Nucleus accumbens (tissue), 56 donors: ENCODE measurements at places on chromosomes 2 and 18.

DNA sequence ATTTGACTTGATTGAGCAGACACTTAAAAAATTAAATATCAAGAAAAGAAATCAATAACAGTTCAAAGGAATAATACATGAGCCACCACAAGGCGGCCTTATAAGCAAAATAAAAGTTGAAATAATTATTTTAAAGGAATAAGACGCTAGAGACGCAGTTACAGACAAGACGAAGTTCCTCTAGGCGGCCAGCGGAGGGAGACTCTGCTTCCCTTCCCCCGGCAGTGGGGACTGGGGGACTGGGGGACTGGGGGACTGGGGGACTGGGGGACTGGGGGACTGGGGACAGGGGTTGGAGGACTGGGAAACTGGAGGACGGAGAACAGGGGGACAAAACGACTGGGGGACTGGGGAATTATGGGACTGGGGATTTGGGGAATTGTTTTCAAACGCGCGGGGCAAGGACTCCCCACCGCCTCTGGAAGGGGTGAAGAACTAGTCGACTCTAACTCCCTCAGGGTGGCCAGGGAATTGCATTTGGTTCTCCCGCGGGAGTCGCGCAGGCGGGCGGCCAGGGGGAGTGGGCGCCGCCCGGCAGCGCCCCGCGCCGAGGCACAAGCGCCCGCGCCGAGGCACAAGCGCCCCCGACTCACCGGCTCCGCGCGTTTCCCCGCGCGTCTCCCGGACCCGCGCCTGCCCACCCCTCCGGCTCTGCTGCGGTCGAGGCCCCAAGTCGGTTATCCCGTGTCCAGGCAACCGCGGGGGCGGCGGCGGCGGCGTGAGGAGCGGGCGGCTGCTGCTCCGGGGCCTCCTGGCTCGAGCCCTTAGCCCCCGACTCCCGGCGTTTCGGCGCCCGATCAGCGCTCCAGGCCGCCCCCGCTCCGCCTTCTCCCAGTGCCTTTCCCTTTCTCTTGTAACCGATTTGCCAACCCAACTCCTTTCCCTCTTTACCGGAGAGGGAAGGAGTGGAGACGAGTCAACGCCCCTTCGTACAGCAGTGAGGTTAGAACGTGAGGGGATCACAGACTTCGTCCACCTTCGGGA is at the start of gene CCDC178:
CCDC178 (minus strand) TSS at position 662 of the 984 bp plus-strand sequence. CDS start 28,633 bp downstream, outside the sequence.
- no peak for DNase-seq

GRCh38 chr2:69615078-69615625 is 28.4 kb downstream of the AAK1 start:
- DNase-seq: no peak

- no peak for DNase-seq
Measured at GRCh38 chr18:48308027-48308635, 101.1 kb downstream of the ZBTB7C start.

DNA sequence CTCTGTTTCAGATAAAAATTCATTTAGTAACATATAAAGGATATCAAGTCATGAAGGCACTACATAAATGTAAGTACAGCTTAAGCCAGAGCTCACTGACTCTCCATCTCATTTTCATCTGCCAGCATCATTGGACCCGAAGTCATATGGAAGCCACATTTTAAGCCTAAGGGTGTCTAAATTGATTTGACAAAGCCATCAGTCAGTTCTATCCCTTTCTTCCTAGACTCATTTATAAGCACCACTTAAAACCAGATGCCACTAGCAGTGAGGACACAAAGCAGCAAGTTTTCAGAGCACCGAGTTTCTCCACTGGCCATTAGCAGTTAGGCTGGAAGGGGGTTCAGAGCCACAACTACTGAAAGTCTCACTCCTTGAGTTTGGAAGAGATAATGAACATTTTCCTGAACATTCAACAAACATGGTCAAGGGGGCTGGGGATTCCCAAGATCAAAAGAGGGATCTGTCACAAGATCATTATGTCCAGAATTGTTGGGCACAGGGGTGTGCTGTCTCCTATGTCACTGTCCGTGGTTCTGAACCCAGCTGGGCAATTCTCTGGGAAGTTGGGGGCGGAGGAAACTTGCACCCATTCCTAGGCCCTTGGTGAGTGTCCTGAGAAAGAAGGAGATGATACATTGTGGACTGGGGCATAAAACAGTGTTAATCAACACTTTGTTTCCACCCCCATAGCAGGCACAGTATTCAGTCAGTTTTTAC is 158.5 kb upstream of the LMAN1 start:
- DNase-seq: no peak

DNA sequence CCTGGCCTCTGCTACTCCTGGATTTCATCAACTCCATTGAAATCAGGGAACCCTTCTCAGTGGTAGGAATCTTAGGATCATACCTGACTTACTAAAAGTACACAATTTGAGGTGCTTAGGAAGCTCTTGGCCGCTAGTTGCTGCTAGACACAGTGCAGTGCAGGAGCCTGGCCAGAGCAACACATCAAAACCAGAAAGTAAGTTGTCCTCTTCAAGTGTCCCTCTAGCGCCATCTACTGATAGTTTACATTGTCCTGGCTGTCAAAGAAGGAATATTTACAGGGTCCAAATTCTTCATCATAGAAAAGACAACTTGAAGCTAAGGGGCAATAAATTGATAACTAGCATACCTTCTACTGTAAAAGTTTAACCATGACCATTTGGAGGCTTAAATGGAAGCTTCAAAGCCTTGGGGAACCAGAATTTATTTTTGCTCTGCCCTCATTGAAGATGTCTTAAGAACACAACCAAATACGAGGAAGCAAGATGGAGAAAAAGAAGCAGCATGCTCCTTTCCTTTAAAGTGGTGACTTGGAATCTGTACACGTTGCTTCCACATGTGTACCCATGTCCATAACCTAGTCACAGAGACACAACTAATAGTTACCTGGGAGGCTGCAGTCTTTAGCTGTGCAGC is 889.1 kb upstream of the GCFC2 start:
- DNase-seq: peak; percentile 13

- DNase-seq: no peak
Measured at GRCh38 chr2:65291216-65292105, 63.8 kb downstream of the ACTR2 start.

DNA sequence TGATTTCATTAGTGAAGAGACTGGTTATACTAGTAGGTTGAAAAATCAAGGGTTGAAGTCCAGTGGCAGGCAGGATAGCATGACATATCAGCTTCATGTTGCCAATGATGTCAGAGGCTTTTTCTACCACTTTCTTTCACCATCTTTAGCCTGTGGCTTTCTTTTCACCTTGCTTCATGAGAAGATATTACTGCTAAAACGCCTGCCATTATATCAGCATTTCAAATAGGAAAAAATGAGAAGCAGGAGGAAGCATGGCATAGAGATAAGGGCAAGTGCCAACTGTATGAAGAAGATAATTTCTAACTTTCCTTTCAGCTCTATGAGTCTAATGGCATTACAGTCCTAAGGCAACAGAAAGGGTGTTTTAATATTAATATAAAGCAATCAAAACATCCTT is 270.2 kb upstream of the SYT4 start:
- DNase-seq: no peak

DNA sequence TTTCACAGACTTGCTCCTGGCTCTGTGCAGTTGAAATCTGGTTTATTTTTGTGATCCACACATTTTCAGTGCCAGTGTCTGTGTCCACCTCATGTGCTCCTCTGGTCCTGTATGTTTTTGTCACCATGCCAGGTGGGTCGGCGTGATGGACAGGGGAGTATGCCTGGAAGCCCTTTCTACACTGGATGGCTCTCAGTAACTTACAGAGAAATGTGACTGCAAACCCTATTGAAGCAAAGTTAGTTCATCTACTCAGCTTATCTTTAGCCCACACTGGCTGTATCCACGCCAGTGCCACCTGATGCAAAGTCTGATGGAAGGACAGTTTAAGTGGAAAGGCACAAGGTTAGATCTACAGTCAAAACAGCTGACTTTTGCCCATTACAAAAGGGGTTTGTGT is 4.3 kb downstream of the IMPA2 start:
- no peak for DNase-seq

GRCh38 chr18:42958353-42958752 is 157.1 kb downstream of the RIT2 start:
- no peak for DNase-seq

DNA sequence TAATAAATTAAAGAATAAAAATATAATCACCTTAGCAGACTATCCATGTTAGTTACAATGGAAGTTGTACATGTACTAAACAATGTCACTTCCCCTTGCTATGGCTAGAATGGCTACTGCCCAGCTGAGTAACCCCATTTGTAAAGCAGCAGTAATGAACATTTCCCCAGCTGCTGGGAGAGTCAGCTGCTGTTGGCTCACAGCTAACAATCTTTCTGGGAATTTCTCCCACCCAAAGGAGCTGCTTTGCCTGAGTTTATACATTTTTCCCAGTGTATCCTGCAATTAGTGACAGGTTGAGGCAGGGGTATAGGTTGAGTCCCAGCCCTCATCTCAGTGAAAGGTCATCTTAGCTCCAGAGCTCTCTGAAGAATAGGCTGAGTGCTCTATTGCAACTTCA is 665.6 kb upstream of the KLHL29 start:
- DNase-seq: no peak

DNA sequence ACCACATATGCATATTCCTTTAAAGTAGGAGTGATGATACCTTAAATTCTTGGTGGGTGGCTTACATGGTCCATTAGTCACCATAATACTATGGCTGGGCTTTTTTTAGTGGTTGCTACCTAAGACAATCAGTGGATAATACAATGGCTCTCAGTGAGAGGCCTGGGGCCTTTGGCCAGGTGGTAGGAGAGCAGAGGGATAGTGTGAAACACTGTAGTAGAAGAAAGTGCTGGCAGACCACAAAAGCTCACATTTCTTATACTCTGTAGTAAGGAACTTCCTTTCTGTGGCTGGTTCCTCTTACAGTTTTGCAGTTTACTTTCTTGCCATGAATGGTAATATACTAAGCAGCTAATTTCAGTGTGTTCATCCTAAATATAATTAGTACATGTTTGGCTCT is 583.5 kb downstream of the XIRP2 start:
- no peak for DNase-seq
